CD4-positive, alpha-beta T cell treated with Interleukin-2 at 100 ng/mL for 4 hours (primary cell): ENCODE measurements at places on chromosomes 16 and 17.

GRCh38 chr17:39576187-39576586 lies 31.5 kb downstream of the NEUROD2 start:
- DNase-seq: no peak

- peak; percentile 43 for DNase-seq
Measured at GRCh38 chr17:51120357-51120738, 320 bp downstream of the SPAG9 start.

DNA sequence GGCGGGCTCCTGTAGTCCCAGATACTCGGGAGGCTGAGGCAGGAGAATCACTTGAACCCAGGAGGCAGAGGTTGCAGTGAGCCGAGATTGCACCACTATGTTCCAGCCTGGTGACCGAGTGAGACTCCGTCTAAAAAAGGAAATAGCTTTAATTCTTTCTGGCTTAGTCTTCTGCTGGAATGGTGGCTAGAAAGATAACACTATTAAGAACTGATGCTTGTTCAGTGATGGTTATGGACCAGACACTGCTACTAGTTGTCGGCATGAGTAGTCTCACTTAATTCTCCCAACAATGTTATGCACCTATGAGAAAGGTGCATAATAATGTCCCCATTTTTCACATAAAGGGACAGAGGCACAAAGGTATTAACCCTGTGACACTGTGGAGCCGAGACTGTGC lies 188.7 kb downstream of the HS3ST3A1 start:
- DNase-seq: no peak

DNA sequence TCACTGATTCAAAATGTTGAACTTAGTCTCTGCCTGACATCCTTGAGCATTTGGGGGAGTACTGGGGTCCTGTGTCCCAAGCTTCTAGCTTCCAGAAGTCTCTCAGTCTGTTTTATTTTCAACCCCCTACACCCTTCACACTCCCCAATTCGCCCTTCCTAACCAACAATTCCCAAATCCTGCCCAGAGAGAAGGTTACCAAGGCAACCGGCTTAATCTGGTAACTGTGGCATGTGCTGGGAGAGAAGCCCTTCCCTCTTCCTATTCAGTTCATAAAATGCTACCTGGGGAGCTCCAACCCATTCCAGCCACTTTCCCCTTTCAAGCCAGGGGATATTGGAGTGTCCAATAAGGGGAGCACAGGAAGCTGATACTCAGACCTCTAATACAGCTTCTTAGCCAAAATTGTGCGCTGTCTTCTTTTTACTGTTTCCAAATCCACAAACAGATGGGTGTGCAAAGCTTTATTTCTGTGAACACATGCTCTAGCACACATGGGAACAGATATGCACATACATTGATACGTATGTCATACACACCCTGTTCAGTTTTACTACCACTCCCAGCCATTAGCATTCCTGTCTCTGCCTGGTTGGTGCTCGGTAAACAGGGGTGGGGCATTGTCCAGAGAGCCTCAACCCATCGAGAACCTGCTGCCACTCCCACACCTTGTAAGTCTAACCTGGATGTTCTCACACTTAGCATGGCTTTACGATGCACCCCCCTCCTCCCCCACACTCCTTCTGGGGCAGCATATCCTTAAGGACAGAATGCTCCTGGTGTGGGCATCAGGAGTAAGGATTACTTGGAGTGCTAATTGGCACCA lies 1.1 kb upstream of the RAPGEFL1 start:
- DNase-seq: no peak

DNA sequence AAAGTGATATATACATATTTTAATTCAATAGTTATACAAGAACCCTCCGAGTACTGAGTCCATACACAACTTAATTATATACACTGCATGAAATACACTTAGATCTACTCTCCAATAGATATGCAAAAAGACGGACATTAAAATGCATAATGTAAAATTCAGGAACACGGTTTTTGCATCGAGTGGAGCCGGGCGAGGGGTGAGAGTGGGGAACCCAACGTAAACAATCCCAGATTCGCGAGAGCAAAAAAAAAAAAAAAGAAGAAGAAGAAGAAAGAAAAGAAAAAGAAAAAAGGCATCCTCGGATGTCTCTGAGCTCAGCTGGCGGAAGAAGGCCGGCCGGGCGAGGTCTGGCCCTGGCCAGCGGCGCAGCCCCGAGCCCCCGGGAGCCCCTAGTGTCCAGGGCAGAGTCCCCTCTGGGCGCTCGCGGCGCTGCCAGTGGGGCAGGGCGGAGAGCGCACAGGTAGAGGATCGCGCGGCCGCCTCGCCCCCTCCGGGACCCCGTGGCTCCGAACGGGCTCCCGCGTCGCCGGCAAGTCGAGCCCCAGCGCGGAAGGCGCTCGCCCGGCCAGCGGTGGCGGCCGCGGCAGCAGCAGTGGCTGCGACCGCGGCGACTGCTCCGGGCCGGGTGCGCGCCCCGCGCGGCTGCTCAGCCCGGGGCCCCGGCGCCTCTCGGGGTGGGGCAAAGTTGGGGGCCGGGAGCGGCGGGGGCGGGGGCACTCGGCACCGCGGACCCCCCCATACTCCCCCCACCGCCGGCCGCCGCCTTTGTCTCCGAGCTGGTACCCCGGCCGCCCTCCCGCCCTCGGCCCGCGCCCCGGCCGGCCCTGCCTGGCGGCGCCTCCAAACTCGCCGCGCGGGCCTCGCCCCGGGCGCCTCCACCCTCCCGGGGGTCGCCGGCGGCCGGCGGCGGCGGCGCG lies 9.6 kb upstream of the ZFHX3 start:
- DNase-seq: no peak

DNA sequence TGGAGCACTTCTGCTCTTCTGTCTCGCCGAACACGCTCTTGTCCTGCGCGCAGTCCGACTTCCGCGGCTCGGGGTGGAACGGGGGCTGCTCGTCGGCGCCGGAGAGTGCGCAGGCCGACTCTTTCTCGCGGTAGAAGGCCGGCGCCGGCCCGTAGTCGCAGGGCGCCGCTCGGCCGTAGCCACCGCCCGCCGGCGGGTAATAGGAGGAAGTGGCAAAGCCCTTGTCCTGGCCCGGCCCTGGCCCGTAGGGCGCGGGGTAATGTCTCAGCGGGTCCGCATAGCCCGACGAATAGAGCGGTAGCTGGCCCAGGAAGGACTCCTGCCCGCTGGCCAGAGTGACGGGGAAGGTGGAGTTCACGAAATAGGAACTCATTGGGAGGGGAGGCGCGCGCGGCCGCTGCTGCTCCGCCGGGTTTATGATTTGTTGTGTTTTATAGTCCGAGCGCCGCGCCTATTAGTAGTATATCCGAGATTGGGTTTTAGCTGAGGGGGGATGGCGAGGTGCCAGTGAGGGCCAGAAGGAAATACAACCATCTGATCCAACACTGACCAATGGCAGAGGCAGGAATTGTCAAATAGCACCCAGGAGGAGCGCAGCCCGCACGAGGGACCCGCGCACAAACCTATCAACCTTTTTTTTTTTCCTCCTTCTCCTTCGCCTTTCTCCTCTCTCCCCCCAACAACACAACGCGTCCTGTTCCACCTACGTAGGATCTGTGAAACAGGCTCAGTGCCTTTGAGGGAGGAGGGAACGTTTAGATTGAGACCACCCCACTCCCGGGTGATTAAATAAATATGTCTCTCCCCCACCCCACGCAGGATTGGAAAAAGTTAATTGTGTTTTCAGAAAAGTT lies 4.4 kb upstream of the HOXB5 start:
- DNase-seq: peak; percentile 45

DNA sequence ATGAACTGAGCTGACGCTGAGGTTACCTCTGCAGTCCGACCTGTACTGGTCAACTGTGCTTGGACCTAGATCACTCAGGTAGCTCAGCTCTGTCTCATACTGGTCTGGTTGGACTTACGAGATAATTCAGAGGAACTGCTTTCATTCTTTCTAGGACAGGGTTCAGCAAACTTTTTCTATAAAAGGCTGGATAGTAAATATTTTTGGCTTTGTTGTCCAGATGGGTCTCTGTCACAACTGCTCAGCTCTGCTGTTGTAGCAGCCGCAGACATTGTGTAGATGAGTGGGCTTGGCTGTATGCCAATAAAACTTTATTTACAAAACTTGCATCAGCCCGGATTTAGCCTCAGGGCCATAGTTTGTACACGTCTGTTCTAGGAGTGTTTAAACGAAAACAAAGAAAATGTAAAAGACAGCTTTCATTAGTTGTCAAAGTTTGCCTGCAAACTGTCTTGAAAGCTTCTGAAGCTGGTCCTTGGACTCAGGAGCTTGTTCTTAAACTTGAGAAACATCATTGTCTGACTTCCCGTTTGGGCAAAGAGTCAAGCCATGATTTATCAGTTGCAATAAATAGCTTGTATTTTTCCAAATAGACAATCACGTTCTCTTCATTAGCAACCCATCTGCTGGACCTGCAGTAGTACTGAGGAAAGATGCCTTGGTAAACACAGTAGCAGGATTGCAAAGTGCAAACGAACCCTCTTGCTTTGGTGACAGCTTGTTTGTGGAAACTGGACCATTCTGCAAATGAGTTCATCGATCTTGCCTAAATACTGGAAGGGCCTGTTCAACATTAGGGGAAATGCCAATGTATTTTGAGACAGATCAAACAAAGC lies 253.4 kb downstream of the SNX29 start:
- no peak for DNase-seq

DNA sequence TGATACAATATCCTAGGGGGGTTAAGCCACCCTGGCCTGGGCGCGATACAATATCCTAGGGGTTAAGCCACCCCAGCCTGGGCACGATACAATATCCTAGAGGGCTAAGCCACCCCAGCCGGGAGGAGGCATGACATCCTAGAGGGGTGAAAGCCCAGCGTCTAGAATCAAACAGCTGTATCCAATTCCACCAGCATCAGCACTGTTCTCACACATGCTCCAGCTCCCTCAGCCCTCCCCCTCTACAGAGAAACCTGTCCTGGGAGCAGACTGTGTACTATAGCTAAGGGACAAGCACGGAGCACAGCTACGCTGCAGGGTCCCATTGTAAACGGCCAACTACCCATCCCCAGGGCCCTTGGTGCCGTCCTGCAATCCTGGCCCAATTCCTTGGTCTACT lies 6.2 kb downstream of the GINS2 start:
- DNase-seq: no peak

- DNase-seq: no peak
Measured at GRCh38 chr17:32671896-32672295, 185.1 kb downstream of the CDK5R1 start.

- DNase-seq: no peak
Measured at GRCh38 chr17:46958041-46958591, 20.9 kb downstream of the RPRML start.

GRCh38 chr17:57638284-57638683 lies 106.8 kb downstream of the CCDC182 start:
- DNase-seq: no peak

DNA sequence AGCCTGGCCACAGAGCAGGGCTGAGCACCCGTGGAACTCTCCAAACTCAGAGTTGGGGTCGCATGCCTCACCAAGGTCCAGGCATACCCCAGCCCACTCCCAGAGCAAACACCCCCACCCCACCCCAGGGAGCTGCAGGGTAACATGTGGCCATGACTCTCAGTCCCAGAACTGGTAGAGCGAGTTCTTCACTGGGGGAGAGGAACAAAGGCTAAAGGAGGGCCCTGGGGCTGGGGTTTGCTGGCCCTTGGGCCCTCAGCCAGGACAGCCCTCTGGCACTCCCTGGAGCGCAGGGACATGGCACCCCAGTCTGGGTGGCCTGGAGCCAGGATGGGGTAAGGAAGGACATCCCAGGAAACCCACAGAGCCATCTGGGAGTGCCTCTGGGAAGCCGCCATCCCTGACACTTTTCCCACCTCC lies 4.2 kb downstream of the HID1 start:
- DNase-seq: no peak

- no peak for DNase-seq
Measured at GRCh38 chr16:87856791-87857228, 12.5 kb downstream of the SLC7A5 start.

GRCh38 chr16:49524216-49524946 lies 150.8 kb downstream of the C16orf78 start:
- DNase-seq: no peak

GRCh38 chr16:89197633-89198416 lies 2.5 kb downstream of the SLC22A31 start:
- no peak for DNase-seq

DNA sequence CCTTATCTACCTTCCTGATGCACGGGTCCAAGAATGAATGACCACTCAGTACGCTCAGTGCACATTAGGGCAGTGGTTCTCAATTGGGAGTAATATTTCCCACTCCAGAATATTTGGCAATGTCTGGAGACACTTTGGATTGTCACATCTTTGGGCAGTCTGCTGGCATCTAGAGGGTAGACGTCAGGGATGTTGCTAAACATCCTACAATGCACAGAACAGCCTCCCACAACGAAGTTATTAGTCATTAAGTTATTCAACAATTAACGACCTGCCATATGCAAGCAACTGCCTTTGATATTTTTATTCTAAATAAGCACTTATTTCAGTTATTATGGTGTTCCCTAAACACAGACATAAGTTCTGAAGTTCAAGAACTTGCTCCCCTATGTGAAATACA lies 669.3 kb downstream of the TOX3 start:
- no peak for DNase-seq

- DNase-seq: no peak
Measured at GRCh38 chr16:85873153-85873552, 25.8 kb upstream of the IRF8 start.

DNA sequence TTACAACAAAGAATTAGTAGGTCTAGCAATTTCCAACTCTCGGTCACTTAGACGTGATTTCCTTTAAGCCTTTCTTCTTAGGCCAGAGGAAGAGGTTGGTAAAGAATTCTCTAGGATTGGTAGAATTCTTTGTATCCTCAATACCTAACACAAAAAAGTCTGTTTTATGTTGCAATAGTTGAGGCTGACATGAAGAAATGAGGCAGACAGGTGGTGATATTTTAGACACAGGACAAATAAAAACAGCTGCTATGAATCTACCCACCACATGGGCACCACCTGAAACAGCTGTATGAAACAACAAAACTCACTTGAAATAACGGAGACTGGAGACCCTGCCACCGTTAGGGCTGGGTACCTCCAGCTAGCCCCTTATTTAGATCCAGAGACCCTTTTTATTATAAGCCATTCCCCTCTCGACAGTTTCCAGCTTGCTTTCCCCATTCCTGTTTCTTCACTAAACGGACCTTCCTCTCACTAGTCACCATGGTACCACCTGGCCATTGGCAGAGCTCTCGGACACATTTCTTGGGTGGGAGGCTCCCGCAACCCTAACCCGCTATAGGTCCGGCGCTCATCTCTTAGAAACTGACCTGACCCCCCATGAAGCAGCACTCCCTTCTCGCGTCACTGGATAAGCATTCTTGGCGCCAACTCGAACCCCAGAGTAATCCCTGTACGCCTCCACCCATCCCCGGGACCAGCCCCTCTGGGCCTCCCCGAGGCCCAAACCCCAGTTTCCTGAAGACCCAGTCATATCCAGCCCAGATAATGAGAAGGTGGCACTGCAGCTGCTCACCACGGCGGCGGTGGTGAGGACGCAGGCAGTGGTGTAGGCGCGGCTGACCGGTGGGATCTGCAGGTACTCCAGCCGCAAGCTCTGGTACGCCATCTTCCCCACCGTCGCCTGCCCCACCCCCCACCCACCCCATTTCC lies at the start of gene DERL2:
Gene DERL2, minus strand, starts transcription at position 909 of the 936 bp plus-strand sequence. Its CDS starts 17 bp downstream, at position 892.
- DNase-seq: no peak

- DNase-seq: no peak
Measured at GRCh38 chr17:5516060-5516792, 29.9 kb downstream of the MIS12 start.
